ENCODE measurements at places on chromosomes 11 and 22.

DNA sequence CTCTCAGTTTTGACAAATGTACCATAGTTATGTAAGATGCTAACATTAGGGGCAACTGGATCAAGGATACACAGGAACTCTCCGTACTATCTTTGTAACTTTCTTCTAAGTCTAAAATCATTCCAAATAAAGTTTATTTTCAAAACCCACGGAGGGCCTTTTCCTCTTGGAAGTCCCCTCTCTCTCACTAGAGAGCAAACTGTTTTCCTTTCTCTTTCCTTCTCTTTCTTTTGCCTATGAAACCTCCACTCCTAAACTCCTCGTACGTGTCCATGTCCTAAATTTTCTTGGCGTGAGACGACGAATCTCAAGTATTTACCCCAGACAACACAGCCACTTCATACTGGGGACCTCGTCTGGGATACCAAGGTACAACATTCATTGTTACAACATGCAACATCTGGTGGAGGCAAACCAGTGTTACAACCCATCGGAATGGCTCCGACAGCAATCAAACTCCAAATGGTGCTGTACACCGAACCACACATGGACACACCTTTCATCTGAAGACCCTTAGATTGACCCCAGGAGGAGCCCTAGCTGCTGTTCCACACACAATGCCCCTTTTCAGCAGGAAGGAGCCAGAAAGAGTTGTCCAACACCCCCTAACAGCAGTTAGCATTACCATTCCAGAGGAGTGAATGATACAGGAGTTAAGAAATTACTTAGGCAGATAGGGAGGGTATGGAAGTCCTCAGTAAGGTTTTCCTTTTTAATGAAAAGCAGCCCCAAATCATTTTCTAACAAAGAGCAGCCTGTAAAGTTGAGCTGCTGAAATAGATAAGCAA lies 108.1 kb downstream of the SGSM3 start:
- no peak for DNase-seq

DNA sequence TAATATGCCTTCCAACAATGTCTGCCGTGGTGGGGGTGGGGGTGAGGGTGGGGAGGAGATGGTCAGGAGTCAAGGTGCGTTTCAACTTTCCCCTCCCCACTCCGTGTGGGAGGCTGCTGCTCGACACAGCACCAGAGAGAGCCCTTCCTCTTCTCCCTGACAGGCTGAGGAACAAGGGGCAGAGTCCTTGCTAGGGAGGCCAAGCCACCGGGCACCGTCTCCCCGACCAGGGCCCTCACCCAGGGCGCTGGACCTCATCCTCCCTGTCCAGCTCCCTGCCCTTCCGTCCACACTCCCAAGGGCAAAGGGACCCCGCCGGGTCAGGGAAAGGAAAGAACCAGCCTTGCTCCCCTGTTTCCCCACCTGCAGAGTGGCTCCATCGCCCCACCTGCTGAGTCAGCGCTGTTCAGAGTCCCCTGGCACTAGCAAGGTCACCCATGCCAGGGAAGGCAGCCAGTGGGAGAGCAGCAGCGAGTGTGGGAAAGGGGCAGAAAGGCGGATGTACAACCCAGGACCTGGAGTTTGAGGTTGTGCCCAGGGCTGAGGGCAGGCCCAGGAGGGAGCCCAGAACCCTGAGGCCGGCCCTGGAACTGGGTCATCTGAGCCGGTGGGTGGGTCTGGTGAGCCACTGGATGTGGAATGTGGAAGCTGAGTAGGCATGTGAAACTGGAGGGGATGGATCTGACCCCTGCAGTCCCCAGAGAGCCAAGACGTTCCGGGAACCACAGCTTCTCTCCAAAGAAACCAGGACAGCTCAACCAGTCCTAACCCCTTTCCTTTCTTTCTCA lies 47.2 kb downstream of the BUD13 start:
- DNase-seq, result no peak

GRCh38 chr22:48682504-48682903 lies 1145.2 kb downstream of the BRD1 start:
- no peak for DNase-seq

DNA sequence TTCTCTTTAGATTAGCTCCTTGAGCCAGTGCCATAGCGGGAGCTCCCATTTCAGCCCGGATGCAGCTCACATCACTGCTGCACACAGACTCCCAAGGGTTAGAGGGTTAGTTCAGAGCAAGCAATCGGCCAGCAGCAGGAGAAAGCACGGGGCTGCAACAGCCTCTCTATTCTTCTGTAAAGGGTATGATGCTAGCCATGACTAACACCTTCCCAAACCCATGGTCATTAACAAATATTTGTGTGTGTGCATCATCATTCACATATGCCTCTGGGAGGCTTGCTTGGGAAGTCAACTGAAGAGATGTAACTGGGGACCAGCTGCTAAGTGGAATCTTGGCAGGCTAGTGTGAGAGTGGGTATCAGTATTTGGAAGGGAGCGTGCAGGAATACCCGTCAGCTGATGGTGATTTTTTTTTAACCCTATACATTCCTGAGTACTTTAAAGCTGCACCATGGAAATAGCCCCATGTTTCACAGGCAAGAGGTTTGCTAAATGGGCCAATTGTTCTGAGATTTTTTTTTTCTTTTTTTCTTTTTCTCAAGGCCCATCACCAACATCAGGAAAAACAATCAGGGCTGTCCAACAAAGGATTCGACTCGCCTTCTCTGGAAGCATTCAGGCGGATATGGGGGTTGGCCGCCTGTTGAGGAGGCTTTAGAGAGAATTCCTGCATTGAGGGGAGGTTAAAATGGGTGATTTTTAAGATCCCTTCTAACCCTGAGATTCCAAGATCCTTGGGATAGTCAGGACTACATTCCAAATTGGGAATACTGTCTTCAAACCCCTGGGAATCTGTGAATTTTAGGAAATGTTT lies 33.2 kb upstream of the CCDC89 start:
- DNase-seq, result peak; percentile 61

- DNase-seq, result peak; percentile 82
Observed at GRCh38 chr22:42074132-42074811, at the start of gene PHETA2. Gene PHETA2, plus strand, starts transcription at chr22:42074248. Its CDS starts 3,046 bp downstream, at chr22:42077294.
